ENCODE measurements at places on chromosomes 5 and 9.
A peak's percentile ranks its signal among the peaks of the same experiment; 100 is the strongest.

DNA sequence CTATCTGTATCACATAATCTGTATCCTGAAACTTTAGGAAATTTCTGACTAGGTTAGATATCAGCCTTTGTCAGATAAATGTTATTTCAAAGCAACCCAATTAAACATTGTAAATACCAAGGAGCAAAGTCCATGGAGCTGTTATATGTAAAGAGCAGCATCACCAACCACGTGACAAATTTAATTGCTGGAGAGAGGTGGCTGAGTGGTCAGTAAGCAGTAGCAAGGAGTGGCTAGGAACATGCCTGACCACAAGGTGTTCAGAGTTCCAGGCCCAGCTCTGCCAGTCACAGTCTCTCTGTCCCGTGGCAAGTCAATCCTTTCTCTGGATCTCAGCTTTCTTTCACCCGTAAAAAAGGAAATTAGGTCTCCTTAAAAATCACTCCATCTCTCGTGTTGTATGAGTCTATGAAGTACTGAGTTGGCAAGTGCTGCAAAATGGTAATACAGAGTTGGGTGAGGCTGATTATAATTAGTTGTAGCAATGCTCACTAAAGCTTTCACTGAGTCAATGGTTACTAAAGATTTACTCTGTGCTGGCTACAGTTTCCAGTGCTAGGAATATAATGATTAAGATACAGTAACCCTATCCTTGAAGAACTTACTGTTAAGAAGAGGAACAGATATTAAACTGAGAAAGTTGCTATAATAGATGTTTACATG, 166.1 kb downstream of the GNAQ start:
- DNase-seq = no peak

DNA sequence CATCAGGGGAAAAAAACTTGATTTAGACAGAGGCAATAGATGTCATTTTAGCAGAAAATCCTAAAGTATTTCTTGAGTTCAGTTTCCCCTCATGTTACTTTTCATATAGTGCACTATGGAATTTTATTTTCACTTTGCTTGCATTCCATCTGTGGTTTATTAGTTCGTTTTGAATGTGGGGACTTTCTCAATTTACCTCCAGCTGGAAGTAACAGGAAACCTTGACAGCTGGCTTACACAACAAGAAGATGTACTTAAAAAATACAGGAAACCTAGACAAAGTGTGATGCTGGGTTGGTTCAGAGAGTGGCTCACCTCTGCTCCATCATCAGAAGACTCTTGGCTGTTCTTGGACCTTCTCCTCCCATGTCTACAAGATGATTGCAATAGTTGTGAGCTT, 567.0 kb downstream of the CETN3 start:
- no peak for DNase-seq

DNA sequence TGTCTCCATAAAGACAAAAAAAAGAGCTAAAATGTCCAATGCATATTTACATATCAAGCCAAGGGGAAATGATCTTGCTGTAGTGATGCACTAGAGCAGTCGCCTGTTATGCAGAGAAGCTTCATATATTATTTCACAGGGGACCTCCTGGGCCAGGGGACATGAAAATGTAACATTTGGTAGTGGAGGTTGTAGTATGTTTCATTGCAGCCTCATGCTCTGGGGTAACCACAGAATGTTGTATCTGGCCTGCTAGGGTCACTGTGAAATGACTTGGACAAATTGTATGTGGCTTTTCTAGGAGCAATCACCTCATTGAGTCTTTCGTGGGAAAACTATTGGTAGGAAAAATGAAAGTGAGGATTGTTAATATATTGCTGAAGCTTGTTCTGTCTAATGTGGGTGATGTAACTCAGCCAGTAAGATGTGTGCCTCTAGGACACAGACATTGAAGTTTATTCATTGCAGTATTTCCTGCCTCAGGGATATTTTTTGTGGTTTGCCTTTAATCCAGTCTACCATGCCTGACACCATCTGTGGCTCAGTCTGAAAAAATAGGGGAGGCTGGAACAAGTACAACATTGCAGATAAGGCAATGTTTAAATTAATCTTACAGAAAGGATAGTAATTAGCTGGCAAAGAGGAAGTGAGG, 430.8 kb upstream of the TNC start:
- peak; percentile 18 for DNase-seq

GRCh38 chr9:134855231-134855899, 25.2 kb upstream of the FCN2 start:
- DNase-seq = no peak

DNA sequence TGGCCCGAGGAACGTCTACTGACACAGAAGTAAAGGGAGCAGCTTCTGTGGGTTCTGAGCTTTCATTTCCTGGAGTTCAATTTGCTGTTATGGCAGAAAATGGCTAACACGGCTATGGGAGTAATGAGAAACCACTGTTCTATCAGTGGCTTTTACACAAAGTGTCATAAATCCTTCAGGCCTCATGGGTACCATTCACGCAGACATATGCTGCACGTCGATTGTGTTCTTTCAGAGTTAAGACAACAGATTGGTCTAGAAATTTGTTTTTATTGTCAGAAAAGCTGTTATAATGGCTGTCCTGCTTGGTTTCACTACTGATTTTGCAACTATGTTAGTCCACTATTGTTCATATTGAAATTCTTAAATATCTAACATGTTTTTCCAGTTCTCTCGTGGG, 135.4 kb downstream of the ALDH1A1 start:
- DNase-seq = no peak

GRCh38 chr9:4964540-4964939, 20.5 kb upstream of the JAK2 start:
- no peak for DNase-seq

DNA sequence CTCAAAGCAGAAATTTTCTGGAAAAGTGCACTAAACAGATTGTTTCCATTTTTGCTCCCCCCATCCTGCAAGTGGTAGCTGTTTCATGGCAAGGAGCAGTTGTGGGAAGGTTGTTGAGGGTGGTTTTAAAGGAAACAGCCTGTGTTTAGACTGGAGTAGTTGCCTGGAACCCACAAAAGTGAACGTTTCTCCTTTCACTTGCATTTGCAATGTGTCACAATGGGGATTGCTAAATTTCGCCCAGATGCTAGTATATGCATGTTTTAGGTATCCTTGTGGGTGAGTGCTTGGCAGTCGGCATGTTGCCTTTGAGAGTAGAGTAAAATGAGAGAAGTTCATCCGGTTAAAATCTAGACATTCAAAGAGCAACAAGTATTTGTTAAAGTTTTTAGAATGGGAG, 1099.9 kb upstream of the DMAC1 start:
- DNase-seq = no peak

DNA sequence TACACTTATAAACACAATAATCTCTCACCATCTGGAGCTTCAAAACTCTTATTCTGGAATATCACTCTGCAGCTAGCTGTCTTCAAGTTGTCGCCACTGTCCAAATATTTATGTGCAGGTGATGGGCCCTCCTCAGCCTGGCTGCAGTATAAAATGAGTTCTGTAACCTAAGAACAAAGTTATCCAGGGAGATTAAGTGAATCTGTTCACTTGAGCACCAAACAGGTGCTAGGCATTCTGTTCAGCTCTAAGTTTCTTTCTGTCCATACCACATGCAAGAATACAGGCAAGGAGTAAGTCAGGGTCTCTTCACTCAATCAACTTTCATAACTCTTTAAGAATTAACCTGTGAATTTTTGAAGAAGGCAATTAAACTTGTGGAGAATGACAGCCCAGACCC, 344.1 kb downstream of the PLK2 start:
- DNase-seq = no peak

Data from foreskin keratinocyte (primary cell).